GDM1 (cell line): ENCODE measurements at places on chromosomes 5 and 9.

DNA sequence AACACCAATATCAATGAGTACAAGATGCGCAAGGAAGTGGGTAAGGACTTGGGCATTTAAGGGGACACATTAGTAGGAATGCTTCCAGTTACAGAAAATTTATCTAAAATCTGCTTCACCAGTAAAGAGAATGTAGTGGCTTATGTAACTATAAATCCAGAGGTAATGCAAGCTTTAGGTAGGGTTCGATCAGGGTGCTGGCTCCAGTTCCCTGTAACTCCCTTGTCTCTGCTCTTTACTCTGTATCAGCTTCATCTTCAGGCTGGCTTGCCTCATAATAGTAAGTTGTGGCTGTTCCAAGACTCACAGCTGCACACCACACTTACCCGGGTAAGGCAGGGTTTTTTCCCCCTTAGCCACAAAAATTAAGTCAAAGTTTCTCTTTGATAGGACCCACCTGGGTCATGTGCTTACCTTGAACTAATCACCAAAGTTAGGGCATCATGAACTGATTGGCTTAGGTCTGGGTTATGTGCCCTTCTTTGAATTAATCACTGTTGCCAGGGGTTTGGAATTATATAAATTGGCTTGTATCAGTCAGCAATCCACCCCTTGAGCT is 35.5 kb downstream of the ARHGEF37 start:
- no peak for DNase-seq

GRCh38 chr9:21311889-21312288 is 6.8 kb upstream of the IFNA5 start:
- no peak for DNase-seq

DNA sequence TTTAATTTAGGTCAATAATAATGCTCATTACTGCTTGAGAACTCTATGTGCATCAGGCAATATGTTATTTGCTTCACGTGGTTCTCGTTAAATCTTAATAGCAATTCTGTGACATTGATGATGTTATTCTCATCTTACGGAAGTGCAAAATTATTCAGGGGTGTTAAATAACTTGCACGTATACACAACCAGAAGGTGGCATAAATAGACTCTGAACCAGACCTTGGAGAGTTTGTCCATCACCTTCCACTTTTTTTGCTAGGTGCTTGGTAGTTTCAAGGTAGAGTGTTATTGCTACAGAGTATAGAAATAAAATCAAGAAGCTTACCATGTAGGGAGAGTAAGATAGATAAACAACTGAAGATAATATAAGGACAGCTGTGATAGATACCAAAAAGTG is 23.6 kb upstream of the TNFAIP8 start:
- DNase-seq, result no peak

DNA sequence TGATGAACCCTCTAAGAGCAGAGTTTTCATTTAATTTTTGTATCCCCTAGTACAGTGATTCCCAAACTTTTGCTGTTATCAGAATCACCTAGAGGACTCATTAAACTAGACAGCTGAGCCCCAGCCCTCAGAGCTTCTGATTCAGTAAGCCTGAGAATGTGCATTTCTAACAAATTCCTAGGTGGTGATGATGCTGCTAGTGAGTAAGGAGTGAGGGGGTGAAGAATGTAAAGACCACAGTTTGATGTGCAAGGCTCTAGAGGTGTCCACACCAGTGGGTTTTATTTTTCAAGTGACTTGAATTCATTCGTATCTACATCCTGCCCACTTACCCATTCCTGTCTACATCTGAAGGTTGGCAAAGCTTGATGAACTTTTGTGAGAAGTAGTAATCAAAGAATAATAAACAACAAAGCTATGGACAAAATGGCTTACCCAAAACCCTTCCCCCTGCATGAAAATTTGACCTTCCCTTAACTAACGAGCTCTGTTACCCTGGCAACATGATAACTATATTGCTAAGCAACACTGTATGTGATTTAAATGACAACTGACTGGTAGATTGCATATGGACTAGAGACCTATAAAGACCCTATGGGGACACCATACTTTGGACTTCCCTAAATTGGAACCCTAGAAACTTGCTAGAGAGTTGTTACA is 35.2 kb downstream of the DTWD2 start:
- no peak for DNase-seq

DNA sequence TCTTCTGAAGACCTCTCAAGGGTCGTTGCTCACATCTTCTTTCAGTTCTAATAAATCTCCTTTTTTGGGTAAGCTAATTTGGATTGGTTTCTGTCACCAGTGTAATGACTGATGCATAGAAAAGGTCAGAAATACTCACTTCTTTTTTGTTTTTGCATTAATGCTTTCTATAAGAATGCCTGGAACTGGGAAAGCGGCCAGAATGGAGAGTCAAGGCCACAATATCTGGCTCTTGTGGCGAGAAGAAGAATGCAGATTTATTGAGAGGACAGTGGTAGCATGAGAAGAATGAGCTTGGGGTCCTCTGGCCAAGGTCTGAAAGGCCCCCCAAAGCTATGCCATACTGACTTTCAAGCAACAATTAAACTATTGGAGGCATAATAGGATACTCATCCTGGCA is 88.0 kb upstream of the SLC12A2 start:
- no peak for DNase-seq

- DNase-seq, result no peak
These were observed 85.6 kb downstream of the GADD45G start for GRCh38 chr9:89690334-89690912.

GRCh38 chr9:126722922-126723806 is 81.7 kb upstream of the ZBTB43 start:
- DNase-seq, result no peak
